ENCODE measurements at places on chromosomes 4 and X.

GRCh38 chrX:153924149-153924861 is 1.8 kb downstream of the ARHGAP4 start:
- peak; percentile 72 for DNase-seq

DNA sequence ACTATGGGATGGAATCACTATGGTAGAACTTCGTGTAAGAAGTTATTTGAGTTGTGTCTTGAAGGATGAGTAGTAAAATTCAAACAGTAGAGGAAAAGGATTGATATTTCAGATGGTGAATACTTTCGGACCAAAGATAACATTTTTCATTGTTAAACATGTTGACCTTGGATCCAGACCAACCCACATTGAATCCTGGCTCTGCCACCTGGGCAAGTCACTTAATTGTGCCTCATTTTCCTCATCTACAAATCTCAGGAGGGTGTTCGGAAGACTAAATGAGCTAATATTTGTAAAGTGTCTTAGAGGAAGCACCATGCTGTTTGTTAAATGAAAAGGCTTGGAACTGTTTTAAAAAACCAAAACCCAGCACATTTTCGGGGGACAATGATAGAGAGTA is 1.4 kb upstream of the AIFM1 start:
- DNase-seq = peak; percentile 28

GRCh38 chr4:184417802-184418511 is 56.4 kb downstream of the IRF2 start:
- peak; percentile 92 for DNase-seq

GRCh38 chr4:185638093-185638492 is 102.8 kb upstream of the PDLIM3 start:
- no peak for DNase-seq

DNA sequence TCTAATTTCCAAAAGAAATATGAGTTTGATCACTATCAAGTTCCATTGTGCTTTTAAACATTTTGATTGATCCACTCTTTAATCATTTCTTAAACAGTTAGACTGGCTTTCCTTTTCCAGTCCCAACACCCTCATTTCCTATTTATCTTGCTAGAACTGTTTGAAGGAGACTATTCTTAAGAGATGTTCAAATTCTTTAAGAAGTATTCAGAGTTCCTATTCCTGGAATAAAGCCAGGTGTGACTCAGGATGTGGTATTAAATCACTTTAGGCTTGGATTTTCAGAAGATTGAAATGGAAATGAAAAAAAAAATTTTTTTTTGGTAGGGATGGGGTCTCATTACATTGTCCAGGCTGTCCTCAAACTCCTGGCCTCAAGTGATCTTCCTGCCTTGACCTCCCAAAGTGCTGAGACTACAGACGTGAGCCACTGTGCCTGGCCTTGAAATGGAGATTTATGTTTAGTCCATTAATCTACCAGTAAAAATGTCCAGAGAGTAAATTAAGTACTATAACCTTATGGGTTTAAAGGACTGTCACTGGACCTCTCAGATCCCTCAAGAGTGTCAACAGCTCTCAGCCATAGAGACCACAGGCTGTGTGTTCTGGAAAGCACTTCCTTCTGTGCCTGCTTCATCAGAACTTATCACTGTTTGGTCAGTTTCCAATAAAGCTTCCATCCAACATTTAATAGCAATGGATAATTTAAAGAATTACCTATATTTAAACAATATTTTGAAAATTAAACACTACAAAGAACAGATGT is 90.7 kb downstream of the CDS1 start:
- peak; percentile 90 for DNase-seq

DNA sequence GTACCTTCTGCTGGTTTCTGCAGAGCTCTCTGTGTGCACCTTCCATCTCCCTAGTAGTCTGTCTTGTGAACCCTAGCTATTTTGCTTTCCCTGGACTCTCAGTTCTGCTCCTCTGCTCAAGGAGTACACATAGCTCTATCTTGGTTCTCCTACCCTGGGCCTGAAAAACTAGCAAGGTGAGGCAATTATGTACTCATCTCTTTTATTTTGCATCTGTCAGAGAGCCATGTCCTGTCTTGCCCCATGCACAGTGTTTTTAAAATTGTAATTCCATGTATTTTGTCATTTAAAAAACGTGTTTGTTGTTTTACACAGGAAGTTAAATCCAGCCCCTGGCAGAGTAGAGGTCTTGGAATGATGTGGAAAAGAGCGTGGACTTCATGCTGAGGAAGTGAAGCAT is 684.9 kb upstream of the CPEB2 start:
- no peak for DNase-seq

DNA sequence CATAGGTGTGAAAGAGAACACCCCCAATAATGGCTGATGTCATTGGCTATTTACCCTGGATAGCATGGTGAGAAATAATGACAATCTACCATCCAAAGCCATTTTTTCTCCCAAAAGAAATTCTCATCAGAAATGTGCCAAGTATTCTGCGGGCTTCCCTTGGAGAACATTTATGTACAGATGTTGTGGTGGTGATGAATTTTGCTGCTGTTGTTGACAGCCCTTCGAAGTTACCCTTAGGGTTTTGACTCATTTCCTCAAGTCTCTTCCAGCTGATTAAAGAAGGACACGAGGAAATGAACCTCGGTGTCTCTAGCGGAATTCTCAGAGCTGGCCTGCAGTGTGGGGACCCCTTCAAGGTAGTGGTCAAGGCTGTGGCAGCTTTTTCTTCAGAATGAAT is 3.4 kb downstream of the KIT start:
- DNase-seq = peak; percentile 94
